ENCODE measurements at places on chromosomes 11 and 22.

DNA sequence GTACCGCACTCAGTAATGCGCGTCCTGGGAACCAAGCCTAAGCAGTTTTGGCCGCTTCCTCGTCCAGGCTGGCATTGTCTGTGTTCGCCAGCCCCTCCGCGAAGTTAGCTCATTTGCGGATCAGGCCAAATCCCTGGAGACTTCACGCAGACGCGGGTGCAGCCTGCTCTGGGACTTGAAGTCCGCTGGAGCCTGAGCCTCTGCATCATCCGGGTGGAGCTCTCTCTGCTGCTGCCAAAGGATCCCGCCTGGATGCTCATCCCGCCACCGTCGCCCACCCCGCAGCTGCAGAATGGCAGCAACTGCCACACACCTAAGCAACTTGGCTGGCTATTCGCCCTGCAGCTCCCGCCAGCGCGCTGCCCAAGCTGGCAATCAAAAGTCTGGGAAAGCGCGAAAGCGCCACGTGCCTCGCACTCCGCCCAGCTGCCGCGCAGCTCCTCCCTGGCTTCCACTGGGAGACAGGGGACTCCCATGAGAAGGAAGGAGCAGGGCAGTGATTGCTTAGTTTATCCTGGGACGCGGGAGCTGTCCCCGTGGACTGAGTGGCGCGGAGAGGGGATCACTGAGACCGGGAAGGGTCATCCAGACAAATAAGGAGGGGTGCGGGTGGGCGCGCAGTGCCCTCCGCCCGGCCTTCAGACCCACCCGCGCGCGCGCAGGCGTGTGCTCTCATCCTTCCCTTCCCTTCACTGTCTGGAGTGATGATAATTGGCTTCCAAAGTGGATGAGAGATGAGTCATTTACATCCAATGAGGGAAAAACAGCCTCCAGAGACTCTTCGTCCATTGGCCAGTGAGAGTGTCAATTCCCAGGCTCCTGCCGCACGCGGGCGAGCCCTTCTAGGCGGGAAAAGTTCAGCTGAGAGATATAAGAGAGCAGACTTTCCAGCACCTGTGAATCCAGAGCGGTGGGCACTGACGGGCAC, 23.2 kb upstream of the GLYATL1B start:
- DNase-seq = no peak

DNA sequence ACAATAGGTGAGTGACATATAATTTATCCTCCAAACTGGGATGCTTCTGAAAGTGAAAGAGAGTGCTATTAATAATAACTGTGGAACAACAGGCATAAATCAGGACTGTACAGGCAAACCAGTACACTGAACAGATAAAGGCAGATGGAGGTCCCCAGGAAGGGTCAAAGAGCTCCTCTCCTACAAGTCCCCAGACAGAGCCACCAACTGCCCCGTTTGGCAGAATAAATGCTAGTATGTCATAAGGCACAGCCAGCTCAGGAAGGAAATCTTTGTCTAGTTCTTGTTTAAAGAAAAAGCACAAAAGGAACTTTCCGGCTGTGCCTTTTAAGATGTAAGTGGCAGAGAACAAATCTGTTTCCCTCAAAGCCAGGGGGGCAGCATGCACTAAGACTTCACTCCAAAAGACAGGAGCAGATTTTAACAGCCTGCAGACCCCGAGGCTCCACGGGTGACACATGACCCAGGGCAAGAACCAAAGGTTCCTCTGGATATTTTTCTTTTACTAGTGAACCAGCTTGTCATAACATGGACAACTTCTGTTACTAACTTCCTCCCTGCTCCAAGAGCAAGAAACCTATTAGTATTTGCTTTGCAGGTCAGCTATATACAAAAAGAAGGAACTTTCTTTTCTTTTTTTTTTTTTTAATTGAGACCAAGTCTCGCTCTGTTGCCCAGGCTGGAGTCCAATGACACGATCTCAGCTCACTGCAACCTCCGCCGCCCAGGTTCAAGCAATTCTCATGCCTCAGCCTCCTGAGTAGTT, 50.2 kb downstream of the MYH9 start:
- DNase-seq = no peak

DNA sequence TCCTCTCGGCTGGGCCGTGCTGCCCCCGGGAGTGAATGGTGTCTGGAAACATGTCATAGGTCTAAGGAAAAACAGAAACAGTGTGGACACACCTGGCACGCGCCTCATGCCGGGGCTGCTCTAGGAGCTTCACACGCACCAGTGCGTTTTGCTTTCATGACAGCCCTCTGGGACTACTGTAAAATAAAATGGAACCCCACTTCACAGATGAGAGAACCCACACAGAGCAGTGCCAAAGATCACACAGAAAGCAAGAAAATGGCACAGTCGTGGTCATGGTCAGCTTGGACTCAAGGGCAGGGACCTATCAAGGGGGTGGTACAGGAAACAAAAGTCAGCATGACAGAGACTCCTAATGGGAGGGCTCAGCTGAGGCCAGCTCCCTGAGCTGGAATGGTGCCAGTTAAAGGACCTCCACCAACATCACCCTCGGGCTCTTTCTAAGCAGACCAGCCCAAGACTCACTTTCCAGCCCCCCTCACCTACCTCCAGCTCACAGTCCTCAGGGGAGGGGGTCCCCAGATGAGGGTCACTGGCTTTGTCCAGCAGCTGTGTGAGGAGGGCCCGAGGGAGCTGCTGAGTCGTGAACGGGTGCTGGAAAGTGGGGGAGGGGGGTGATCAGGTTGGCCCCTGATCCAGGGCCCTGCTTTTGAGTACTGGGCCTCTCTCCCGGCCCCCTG, 3.3 kb downstream of the MAP4K2 start:
- DNase-seq = no peak

DNA sequence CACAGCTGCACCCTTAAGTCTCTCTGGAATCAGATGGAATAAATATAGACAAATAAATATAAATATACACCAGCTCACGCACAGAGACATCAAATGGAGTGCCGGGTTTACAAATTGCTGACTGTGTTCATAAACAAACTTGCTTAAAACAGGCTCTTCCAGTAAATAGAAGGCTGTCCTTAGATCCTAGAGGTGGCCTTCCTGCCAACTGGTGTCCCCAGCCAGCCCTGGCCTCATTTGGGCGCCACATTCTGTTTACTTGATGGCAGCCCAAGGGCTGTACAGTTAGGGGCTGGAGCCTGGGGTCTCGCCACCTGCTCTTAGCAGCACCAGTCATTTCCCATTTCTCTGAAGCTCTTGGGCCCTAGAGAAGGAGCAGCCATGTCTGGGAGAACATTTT, 20.8 kb downstream of the ARFGAP2 start:
- DNase-seq = no peak

DNA sequence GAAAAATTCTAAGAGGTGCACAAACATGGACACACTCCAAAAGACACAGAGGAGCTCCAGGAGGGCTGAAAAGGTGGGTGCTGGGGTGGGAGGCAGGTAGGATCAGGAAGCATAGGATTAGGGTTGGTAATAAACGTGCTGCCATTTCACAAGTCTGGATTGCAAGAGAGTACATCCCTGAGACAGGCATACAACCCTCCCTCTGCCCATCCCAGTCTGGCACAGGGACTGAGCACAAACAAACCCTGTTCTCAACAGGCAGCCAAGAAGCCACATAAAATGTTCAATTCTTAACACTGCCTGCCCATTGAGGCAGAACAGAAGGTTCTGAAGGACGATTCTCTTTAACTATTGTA, 18.5 kb downstream of the SLC35F2 start:
- DNase-seq = no peak

DNA sequence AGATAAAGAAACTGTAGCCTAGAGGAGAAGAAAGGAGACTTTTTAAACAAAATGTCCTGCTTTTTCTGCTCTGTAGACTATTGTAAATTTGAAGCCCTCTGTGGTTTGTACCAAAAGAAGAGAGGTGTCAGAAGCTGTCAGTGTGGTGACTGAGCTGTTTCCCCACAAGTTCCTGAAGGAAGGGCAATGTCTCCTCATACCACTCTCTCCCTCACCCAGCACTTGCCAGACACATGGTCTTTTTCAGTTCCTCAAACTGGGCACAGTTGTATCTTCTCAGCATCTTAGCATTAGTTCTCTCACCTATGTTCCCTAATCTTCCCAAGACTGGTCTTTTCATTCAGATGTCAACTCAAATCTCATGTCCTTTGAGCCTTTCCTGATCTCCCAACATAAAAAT, 4.3 kb downstream of the BCO2 start:
- DNase-seq = no peak

DNA sequence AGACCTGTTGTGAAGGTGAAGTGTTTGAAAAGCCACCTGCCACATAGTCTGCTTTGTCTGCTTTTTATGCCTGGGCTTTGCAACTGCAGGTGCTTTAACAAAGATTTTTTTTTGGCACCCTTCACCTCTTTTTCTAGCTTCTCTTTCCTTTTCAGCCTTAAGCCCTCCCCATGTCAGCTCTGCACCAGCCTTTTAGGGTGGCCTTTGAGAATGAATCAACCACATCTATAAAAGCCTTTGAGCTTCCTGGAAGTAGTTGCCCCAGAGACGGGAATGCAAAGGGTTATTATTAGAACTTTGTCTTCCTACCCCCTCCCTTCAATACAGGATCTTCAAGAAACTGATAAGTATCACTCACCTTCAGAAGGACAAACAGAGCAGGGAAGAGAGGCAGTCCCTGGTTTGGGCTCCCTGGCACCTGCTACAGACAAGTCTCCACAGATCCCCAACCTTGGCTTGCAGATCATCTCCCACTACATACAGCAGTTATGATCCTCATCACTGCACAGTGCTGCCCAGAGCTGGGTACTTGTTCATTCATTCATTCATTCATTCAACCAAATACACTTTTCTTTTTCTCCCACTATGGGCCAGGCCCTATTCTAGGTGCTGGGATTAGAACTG, 8.0 kb downstream of the PVALB start:
- DNase-seq = no peak

DNA sequence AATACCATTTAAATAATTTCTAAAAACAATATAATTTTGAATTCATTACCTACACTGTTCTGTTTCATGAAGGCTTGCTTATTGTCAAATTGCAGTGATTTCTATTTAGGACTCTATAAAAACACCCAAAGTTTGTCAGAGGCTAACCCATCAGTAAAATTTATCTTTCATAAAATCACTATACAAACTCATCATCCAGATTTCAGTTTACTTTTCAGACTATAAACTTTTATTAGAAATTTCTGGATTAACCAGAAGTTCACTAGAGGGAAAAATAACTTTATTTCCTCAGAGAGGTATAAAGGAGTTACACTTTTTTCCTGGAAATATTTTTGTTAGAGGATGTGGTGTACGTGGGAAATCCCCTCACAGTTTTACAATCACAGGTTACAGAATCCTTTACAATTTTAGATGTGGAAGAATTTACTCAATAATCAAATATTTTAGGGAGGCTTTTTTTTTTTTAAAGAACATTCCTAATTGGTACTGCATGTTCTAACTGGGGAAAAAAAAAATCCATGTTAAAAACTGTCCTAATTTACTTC, 176.7 kb downstream of the SWAP70 start:
- no peak for DNase-seq

GRCh38 chr11:99682171-99682570, 661.4 kb downstream of the CNTN5 start:
- DNase-seq = no peak

DNA sequence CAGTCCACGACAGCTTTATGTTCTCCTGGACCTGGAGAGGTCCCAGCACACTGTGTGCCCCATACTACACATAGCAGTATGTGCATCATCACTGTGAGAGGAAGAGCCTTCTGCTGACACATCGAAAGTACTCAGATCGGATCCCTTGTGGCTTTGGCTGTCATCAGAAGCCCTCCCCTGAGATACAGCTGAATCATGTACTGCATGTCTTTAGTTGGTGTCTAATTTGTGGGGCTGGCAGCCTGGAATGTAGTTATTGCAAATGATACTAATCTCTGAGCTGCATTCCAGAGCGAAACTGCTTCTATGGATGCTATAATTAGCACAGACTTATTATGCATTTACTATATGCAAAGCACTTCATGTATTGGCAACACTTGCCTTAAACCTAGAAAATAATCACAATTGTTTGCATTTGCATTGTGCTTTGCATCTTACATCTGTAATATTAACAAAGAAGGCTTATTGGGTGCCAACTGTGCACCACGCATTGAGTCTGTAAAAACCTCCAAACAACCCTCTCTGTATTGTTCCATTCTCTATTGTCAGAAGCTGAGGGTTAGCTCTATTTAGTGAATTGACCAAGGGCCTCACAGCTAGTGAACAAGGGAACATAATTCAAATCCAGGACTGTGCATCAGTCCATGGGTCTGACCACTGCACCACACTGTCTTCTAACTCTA, 89.2 kb upstream of the CRTAM start:
- DNase-seq = no peak

DNA sequence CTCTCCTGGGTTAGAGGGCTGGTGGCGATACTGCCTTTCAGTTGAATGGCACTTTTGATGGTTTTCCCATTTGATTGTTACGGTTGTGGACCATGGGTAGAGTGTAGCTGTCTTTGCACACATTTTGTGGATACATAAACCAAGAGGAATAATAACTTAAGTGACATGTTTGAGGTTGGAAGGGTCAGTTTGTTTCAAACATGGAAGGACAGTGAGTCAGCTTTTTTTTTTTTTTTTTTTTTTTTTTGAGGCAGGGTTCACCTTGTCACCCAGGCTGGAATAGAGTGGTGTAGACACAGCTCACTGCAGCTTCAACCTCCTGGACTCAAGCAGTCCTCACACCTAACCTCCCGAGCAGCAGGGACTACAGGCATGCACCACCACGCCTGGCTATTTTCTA, 41.1 kb downstream of the PPFIA1 start:
- DNase-seq = no peak

- DNase-seq = no peak
These were observed 38.5 kb upstream of the NUP50 start for GRCh38 chr22:45125188-45125587.

DNA sequence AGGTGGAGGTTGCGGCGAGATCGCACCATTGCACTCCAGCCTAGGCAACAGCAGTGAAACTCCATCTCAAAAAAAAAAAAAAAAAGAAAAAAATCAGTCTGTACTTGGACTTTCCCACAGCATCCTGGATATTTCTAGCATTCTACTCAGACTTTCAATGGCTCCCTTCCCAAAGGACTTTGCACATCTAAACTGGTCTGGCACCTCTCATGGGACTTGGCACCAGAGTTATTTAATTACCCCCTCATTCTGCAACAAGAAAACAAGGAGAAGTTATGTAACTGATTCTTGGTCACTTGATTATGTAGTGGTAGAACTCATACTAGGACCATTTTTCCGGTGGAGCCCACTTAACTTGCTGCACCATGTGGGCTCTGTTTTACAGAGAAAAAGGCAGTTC, 519.5 kb downstream of the OPCML start:
- DNase-seq = no peak

All from neuronal stem cell (in vitro differentiated cells).